SHP77 treated with DMSO at 0.1 percent for 48 hours (cell line): ENCODE measurements at places on chromosomes 3 and 15.

DNA sequence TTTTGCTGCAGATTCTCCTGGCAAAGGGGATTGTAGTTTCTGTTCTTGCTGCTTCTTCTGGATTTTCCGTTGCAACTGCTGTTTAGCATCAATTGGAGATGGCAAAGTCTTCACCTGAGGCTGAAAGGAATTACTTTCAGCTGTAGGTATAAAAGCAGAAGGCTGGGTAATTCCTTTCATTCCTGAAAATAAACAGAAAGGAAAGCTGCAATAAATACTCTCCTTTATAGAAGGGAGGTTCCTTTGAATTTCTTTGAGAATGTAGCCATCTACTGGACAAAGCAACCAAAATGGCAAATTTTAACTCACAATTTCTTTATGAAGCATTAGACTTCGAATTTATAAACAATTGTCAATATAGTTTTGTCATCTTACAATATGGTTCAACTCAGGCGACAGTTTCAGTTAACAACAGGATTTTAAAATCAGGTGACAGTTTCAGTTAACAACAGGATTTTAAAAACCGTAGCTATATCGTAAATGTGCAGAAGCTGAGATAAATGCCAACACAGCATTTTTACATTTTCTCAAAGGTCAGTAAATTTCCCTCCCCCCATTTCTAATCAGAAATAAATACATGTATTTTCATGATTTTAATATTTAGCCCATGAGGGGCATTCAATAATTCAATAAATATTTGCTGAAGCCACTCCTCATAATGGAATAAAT, 104.9 kb upstream of the NEDD4 start:
- no peak for DNase-seq

DNA sequence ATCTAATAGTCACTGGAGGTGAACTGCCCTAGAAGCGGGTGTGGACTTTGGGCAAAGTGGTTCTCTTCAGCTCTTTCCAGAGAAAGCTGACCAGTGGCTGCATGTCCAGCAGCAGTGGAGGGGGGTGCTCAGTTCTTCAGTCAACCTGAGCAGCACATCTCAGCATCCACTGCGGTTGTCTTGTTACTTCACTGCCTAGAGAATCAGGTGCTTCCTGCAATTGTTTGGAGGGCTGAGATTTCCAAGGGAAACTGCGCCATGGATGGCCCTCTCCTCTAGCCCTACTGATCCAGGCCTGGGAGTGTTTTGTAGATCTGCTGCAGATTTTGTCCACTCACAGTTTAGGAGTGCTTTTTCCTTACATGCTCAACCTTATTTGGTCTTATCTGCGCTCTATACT, 65.6 kb upstream of the CFAP161 start:
- no peak for DNase-seq

- DNase-seq, result no peak
Measured at GRCh38 chr3:113285226-113285625, 73.9 kb downstream of the BOC start.

DNA sequence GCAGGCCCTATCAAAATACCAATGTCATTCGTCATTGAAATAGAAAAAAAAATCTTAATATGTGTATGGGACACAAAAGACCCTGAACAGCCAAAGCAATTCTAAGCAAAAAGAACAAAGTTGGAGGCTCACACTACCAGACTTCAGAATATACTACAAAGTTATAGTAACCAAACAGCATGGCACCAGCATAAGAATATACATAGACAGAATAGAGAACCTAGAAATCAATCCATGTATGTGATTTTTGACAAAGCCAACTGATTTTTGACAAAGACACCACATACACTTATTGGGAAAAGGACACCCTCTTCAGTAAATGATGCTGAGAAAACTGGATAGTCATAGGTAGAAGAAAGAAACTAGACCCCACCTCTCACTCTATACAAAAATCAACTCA, 95.0 kb downstream of the C3orf70 start:
- DNase-seq, result no peak

DNA sequence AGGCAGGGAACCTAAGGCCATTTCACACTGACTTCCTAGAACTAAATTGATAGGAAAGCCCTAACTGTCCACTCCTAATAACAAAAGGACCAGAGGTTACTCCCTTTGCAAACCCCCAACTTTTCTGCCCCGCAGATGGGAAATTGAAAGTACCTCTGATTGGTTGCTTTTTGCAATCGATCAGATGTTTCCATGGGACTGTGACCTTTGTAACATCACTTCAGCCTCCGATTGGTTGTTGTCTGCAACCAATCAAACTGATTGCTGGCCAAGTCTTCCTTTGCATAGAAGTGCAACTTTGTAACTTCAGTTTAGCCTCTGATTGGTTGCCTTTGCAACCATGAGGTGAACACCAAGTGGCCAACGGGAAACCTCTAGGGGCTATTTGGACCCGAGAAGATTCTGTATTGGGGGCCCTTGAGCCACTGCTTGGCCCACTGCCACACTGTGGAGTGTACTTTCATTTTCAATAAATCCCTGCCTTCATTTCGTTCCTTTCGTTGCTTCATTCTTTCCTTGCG, 11.3 kb upstream of the KNL1 start:
- peak; percentile 86 for DNase-seq

- no peak for DNase-seq
Measured at GRCh38 chr3:78041486-78041885, 1001.6 kb downstream of the ROBO2 start.

DNA sequence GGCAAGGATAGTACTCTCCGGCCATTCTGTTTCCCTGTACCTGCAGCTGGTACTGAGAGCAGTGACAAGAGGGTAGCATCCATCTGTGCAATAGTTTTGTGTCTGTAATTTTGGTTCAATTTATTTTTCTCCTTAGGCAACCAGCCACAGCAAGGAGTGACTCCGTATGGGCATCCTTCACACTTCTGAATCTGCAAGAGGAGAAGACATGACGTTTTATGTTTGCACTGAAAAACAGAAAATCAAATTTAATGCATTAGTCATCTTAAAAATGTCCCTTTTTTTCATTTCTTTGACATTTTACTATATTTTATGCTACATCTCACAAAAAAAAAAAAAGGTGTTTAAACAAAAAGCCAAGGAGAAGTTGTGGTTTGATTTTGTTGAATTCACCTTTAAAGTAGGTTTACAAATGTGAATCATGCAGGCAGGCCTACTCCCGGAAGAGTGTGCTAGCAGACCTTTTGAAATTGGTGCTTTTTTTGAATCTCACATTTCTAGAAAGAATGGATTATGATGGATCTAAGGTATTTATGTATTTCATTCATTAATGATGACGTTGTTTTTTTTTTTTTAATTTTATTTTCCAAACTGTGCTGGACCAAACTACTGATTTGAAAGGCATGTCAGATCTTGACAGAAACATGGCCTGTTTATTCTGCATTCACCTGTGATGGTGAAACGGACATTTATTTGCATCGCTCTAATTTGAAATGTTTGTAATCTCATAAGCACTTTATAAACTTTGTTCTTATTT, 28.1 kb downstream of the IGSF10 start:
- DNase-seq, result no peak

DNA sequence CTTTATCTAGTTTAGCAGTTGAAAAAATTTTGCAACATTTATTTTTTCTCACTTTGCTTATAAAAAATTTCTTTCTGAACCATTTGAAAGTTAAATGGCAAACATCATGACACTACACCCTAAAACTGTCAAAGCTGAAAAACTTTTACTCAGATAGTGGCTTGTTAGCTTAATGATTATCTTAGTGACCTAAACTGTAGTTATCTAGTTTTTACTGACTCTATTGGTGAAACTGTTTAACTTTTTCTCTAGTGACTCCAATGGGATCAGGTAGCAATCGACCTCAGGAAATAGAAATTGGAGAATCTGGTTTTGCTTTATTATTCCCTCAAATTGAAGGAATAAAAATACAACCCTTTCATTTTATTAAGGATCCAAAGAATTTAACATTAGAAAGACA, 13.3 kb downstream of the FBXO22 start:
- no peak for DNase-seq

GRCh38 chr15:44317423-44318058, 29.0 kb downstream of the GOLM2 start:
- no peak for DNase-seq

GRCh38 chr3:18474202-18474601, 49.1 kb upstream of the SATB1 start:
- no peak for DNase-seq

GRCh38 chr15:98730860-98731711, 82.7 kb downstream of the IGF1R start:
- DNase-seq, result no peak

DNA sequence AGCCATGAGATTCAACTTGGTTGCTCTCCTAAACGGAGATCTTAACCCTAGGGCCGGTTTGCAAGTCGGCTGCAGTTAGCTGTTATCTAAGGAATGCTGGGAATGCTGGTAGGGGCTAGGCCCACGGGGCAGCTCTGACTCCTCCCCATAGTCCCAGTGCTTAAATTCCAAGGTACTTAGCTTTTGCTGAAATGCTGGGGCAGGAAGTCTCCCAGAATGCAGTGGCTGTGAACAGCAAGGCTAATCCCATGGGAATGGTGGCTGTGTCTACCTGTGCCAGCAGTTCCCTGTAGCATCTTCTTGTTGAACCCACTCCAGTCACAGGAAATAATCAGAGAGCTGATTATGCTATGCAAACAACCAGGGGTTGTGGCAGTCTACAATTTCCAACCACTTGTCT, 102.5 kb upstream of the TJP1 start:
- no peak for DNase-seq

- DNase-seq, result no peak
Measured at GRCh38 chr3:32423956-32424557, 32.4 kb downstream of the CMTM7 start.

GRCh38 chr3:34070831-34071585, 272.6 kb downstream of the PDCD6IP start:
- DNase-seq, result no peak

DNA sequence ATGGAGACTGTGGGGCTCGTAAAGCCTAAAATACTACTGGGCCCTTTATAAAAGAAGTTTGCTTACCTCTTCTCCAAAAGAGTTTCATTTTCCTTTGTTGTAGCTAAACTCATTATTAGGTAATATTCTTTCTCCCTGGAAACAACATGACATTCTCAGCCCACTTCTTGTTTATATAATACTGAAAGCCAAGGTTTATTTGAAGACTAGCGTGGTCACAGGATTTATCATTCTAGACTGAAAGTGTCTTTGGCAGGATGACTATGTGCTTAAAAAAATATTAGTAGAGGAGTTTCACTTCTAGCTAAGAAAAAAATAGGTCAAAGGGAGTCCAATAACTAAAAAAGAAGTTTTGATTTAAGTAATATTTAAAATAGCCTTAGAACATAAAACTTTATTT, 1085.2 kb upstream of the CADM2 start:
- no peak for DNase-seq

- DNase-seq, result no peak
Measured at GRCh38 chr3:56758539-56758981, 43.2 kb downstream of the ARHGEF3 start.

- DNase-seq, result no peak
Measured at GRCh38 chr3:189988322-189988721, 132.4 kb downstream of the P3H2 start.

- no peak for DNase-seq
Measured at GRCh38 chr3:160435747-160436146, 13.8 kb downstream of the TRIM59 start.

GRCh38 chr3:5657106-5657505, 469.6 kb downstream of the EDEM1 start:
- DNase-seq, result no peak

DNA sequence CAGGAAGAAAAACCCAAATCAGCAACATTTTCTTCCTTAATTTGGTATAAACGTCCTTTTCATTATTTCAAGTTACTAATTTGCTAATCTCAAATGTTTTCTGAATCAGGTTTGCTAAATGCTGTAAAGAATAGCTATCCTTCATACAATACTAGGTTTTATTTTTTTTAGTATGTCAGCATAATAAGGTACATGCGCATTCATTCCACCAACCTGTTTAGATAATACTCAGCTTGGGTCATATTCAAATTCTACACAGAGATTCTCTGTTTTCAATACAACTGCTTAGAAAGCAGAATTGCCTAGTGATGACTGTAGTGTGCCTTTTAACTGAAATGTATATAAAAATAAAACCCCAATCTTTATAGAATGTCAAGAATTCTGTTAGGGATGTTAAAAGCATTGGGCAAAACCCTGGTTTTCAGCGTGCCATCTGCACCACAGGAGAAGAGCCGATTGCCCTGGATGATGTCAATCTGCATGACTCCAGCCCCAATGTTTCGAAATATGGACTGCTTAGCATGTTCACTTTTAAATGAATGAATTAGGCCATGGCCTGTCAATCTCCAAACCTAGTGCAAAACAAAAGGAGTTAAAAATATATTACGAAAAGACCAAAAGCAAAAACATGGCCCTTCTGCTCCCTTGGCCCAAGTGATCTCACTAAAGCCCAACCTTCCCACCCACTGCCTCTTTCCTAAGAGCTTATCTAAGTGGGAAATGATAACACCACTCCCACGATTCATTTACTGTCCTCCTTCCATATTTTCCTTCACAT, 107.4 kb downstream of the GLDN start:
- no peak for DNase-seq

DNA sequence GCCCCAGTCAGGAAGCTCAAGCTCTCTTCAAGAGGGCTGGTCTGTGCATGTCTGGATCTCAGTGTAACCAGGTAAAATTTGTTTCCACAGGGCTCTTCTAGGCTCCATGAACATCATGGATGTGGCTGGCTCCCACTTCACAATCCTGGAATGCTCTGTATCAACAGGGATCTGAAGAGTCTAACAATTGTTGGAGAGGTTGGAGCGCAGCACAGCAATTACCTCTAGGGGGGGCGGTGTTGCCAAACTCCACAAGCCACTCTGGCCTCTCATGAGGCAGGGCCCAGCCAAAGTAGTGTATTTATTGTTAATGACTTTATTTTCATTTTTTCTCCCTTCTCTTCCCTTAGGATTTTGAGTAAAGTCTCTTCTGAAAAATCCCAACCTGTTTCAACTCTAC, 6.1 kb upstream of the EIF2B5 start:
- DNase-seq, result peak; percentile 9

- no peak for DNase-seq
Measured at GRCh38 chr3:101928890-101929289, 79.6 kb downstream of the NFKBIZ start.

- DNase-seq, result no peak
Measured at GRCh38 chr3:146680617-146681016, 75.5 kb upstream of the PLSCR5 start.

DNA sequence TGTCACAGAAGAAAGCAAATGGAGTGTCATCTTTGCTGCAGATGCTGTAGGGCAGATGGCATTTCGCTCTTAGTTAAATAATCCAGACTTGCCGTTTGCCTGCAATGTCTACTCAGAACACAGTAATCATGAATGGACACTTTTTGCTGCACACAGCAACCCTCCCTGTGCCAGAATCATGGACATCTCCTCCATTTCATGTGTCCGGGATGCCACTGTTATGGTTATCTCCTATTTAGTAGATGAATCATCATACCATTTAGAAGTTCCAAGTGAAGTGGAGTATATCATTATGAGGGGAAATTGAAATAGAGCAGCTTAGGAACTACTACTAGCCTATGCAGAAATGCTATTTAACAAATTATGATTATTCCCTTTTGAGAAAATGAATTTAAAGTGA, 118.5 kb downstream of the DUT start:
- DNase-seq, result no peak

- DNase-seq, result no peak
Measured at GRCh38 chr15:43239732-43240491, 19.1 kb upstream of the EPB42 start.

GRCh38 chr15:99732751-99733267, 428 bp downstream of the LYSMD4 start:
- DNase-seq, result no peak
